ENCODE measurements at places on chromosomes 1 and 21.

DNA sequence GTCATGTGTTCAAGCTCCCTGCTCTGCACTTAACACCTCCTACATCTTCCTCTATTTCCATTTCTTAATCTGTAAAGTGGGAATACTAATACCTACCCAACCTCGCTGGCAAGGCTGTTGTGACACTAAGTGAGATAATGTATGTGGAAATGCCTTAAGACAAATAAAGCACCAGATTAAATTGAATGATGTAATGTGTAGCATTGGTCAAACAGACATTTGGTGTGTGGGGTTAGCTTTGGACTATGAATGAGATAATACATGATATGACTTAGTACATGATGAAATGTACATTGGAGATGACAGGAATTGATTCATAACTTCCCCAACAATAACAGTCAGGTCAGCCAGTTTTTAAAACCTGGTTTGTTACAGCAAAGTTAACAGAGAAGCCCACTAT is 5.2 kb downstream of the AMPD1 start:
- DNase-seq, result no peak

GRCh38 chr1:65066419-65066765 is 81.6 kb upstream of the AK4 start:
- DNase-seq, result no peak

GRCh38 chr1:36858981-36859380 is 175.3 kb downstream of the GRIK3 start:
- DNase-seq, result no peak

DNA sequence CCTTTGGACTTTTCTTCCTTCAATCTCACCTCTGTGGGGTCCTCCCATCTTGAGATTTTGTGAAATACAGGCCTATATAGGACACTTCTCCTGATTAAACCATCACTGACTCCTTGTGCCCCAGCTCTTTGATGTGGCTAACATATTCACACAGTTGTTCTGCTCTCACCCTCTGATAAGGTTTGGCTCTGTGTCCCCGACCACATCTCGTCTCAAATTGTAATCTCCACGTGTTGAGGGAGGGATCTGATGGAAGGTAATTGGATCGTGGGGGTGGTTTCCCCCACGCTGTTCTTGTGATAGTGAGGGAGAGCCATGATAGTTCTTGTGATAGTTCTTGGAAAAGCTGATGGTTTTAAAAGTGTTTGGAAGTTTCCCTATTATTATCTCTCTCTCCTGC is 19.7 kb downstream of the LRRC7 start:
- no peak for DNase-seq

DNA sequence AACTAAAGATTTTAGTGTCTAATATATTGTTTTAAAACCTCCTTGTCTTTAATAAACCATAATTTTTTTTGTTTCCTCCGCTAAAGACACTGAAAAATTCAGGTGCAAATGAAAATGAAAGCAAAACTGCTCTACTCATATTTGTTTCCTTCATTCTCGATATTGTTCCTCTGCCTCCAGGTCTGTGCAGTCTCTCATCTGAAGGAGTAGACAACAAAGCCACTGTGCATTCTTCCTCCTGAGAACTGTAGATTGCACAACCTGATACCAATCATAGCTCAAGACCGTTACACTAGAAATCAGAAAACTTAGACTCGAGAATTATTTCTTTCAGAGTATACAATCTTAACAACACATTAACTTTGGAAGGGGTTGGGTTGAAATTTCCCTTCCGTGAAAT is 373.1 kb upstream of the CXADR start:
- DNase-seq, result peak; percentile 21

DNA sequence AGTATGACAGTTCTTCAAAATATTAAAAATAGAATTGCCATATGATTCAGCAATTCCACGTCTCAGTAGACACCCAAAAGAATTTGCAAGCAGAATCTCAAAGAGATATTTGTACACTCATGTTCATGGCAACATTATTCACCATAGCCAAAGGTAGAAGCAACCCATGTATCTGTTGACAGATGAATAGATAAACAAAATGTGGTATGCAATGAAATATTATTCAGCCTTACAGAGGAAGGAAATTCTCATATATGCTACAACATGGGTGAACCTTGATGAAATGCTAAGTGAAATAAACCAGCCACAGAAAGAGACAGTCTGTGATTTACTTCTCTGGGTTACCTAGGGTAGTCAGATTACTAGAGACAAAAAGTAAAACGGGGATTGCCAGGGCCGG is 47.0 kb downstream of the NAV1 start:
- DNase-seq, result no peak

- DNase-seq, result peak; percentile 56
Measured at GRCh38 chr1:221149111-221149510, 269.9 kb downstream of the HLX start.

- DNase-seq, result peak; percentile 38
Measured at GRCh38 chr1:18955441-18956192, 859 bp downstream of the IFFO2 start.

GRCh38 chr1:230076121-230076520 is 9.1 kb downstream of the GALNT2 start:
- no peak for DNase-seq

DNA sequence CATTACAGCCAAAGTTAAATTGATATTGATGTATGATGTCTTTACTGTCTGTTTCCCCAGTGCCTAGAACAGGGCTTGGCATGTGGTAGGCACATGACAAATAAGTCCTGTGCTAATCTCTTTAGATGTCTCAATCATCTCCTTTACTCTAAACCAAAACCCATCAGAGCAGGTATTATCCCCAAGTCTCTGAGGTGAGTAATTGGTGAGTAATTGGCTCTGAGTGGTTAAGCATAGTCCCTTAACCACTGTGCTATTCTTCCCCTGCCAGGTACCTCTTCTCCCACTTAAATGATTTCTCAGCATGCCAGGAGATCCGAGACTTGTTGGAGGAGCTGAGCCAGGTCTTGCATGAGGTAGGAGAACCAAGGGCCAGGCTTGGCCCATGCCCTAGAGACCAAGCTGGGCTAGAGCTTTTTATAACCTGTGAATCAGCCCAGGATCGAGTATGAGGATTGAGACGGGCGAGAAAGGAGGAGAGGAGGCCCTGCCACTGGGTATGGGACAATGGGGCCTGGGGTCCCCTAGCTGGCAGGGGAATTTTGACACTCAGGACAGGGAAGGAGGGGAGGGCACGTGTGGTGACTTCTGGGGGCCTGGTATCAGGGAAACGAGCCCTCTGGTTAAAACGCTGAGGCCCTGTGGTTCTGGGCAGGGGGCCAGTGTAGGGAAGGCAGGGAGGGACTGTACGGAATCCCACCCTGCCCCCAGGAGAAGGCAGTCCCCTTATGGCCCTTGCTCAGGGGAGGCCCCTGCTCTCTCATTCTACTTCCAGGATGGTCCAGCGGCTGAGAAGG is 4.5 kb downstream of the CNKSR1 start:
- DNase-seq, result no peak

DNA sequence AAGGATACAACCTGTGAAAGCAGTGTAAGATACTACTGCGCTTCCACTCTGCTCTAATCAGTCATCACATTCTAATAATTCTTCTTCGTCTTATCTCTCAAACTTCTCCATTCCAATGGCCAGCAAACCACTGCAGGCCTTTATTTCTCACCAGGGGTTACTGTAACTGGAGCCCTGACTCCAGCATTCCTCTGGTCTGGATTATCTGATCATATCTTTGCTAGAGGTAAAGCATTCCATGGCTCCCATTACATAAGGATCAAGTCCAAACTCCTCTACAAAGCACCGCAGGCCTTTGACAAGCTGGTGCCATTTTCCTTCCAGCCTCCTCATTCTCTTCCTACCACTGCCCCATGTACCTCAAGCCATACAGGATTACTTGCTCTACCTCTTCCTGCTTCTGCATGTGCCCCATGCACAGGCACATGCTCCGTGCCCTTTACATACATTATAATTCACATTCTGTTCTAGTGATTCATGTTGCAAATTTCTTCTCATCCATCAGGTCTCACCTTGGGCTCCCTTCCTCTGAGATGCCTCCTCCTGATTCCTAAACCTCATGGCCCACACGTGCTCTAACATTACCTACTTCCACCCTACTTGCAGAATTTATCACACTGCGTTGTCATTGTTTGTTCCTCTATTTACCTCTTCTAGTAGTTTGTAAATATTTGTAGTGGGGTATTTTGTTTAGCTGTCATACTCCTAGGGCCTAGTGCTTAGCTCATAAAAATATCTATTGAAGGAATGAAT is 9.3 kb upstream of the SERBP1 start:
- no peak for DNase-seq

DNA sequence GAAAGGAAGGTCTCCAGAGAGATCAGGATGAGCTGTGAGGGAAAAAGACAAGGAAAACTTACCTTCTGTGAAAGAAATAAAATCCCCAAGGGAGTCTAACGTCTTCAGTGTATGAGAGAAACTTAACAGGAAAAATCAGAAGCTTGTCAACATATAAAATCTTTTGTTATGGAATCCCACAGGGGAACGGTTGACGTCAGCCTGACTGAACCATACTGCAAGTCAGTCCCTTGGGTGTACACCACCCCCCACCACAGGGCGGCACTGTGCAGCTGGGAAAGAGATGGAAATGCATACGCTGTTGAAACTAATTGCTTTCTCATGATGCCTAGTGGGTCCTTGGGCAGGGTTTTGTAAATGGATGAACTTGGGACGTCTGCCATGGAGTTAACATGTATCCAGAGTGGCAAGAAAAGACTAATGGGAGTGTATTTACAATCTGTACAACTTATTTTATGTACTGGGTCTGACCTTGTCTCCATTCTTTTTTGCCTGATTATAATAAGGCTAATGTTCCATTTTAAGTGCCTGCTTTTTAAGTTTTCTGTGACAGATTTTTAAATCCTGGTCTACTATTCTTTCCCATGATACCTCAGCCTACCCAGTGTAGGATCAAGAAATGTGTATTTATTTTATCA is 22.7 kb downstream of the UTP25 start:
- DNase-seq, result peak; percentile 79

DNA sequence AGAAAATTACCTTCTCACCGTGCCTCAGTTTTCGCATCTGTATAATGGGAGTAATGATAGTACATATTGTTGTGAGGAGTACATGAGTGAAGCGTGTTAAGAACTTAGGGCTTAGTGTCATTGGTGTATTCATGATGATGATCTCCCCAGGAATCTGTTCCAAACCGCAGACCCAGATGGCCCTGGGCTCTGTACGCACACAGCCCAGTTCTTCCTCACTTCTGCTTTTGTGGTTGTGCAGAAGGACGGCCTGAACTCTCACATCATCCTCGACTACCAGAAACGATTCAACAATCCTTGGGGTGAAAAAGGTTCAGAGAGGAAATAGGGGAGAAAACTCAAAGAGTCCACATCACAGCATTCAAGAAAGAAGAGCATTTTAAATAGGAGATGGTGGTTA is 323.0 kb downstream of the CAMTA1 start:
- DNase-seq, result no peak

DNA sequence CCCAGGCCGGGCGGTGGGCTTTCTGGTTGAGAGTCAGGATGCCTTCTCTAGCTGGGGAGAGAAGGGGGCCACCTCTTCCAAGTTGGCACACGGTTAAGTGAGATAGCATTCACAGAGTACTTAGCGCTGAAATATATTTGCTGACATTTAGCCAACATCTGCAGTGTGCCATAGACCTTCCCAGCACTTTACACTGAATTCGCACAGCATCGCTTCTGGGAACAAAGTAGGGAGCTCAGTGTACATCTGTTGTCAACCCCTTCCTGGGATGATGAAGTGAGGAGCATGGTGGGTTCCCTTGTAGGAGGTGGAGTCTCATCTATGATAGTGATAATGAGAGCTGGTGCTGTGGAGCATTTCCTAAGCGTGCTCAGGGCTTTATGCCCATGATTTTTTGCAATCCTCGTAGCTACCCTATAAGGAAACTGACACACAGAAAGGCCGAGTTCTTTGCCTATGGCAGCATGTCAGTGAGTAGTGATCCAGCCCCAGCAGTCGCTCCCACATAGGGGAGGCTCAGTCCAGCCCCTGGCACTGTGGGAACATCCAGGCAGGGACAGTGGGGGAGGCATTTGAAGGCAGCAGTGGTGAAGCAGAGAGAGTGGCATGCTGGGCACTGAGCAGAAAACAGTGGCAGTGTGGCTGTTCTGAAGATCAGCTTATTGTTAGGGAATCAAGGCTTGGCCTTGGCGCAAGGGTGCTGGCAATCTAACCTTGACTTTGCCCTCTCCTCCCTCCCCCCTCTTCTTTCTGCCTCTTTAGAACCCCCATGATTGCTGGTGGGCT is 176.2 kb downstream of the PGBD5 start:
- DNase-seq, result no peak

GRCh38 chr1:41350055-41350378 is 11.2 kb upstream of the FOXO6 start:
- no peak for DNase-seq

DNA sequence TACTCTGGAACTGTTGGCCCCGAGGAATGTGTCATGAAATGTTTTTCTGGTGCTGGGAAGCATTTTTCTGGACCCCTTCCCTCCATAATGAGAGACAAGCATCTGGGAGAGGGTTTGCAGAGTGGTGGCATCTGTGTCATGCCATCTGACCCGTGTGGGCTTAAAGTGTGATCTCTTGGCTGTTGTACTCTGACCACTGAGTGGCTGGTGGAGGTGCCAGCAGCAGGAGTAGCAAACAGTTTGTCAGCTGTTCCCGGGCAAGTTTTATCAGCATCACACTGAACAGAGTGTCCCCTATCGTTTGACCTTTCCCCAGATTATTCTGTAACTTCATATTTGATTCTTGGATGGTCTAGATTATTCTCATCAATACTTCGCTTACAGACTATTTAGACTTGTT is 150.1 kb downstream of the HHAT start:
- no peak for DNase-seq

DNA sequence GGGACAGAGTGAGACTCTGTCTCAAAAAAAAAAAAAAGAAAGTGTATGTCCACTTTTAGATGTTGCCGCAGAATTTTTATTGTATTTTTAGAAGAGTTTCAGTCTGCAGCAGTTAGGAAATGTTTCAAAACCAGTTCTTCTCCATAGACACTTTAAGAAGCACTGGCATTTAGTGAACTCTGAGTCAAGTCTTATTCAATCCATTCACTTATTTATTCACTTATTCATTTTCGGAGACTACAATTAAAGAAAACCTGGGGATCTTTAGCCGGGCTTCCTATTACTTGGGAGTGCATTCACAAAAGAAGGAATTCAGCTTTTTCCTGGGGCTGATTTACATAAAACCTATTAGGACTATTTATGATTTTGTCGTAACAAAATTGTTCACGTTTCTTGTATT is 12.3 kb downstream of the RCAN3 start:
- DNase-seq, result no peak

DNA sequence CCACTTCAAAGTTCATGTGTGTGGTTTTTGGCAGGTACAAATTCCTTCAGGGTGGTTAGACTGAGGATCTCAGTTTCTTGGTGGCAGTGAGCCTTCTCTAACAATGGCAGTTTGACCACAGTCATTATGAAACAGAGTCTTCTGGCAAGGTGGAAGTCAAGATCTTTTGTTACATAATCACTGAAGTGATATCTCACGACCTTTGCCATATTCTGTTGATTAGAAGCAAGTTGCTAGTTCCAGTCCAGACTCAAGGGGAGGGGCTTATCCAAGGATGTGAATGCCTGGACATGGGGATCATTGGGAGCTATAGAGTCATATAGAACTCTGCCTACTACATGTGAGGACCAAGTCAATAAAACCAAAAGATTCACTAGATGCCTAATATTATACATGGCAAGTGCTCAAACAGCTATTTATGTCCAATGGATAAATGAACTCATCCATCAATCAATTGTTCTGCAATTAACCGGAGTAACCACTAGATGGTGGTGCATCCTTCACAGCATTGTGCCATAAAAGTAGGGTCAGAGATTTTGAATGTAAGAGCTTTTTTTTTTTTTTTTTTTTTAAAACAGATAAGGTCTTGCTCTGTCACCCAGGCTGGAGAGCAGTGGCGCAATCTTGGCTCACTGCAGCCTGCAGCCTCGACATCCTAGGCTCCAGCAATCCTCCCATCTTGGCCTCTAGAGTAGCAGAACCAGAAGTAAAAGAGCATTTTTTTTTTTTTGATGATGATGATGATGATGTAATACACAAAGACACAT is 131.9 kb downstream of the CRB1 start:
- peak; percentile 65 for DNase-seq
